ENCODE measurements at places on chromosomes 5 and 9. TPM values are rescaled to one million over a fixed set of nuclear protein-coding genes. Genes with fewer than 3 reads are reported as not detected.

- DNase-seq: no peak
- H3K4me3 ChIP-seq: peak overlapping the region; percentile 47
- peaks cover 41% of the 10 kb centered on the region for H3K4me1 ChIP-seq
- H3K36me3 ChIP-seq: no peaks in the 10 kb centered on the region
- peaks cover 2% of the 10 kb centered on the region for H3K27me3 ChIP-seq
Observed at GRCh38 chr5:88718736-88719135, 164.2 kb downstream of the MEF2C start.

DNA sequence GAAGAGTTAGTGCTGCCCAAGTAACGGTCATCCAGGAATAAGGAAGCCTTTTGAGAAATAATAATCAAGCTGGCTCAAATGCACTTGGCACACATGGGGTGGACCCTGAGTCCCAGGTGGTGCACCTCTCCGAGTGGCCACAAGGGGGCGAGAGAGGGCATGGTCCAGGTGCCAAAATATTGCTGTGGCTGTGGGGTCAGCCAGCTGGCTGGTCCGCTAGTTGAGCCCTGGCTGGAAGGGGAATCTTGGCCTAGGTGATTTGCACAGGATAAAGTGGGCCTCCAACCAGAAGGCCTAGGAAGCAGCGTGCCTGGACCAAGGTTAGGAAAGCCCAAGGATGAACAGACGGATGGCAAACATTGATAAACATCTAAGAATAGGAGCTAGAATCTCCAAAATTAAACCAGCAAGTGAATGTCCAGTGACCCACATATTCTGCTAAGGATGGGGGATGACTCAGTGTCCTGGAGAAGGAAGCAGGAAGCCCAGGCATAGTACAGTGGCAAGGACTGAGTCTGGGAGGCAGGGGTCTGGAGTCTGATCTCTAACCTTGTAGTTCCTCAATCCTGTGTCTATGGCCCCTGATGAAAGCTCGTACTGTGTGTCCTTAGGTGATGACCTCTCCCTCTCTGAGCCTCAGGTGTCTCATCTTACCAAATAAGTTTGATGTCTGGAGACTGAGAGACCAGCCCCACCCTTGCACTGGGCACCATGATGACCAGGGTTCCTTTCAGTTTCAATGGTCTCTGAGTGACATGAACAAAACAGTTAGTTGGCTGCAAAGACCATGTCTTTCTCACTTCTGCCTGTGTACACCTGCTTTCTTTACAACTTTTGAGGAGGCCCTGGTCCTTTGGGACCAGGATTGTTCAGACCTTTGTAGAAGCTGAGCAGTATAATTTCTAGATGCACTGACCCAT lies 19.2 kb upstream of the SHB start:
- H3K27me3 ChIP-seq: peaks cover 3% of the 10 kb centered on the region
- H3K27ac ChIP-seq: no peak overlapping the region
- H3K4me1 ChIP-seq: peaks cover 2% of the 10 kb centered on the region
- peak overlapping the region; percentile 32 for H3K4me3 ChIP-seq
- DNase-seq: peak; percentile 90

DNA sequence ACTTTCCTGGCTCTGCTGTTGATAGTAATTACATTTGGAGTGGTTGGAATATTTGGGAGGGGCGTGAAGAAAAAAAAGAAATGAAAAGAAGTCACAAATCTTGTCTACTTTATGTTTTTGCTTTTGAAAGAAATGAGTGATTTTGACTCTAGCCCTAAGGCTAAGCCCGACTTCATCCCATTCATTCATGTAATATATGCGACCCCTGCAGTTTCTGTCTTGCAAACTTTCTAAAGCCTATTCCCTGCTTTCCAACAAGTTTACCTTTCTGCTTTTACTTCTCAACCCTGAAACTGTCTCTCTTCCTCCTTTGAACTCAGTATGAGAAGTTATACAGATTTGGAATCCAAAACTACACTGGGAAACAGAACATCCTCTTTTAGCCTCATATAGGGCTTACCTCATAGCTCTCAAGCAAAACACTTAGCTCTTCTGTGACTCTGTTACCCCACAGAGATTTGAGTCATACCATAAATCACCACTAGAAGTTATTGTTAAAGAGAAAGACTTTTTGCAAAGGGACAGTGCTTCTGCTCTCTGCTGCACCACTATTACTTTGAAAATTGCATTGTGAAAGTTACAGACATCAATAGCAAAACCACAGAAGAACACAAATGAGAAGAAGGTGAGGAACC lies 1.6 kb downstream of the CFAP95 start:
- H3K27me3 ChIP-seq: no peaks in the 10 kb centered on the region
- H3K4me1 ChIP-seq: no peaks in the 10 kb centered on the region
- H3K36me3 ChIP-seq: no peaks in the 10 kb centered on the region
- no peak for DNase-seq

Gene CDC20B
- 0.34 TPM for total RNA-seq

Gene TCF7
- total RNA-seq: 5.8 TPM

Gene SLC31A2
- 1.6 TPM for total RNA-seq

Gene ATP10B
- not detected for total RNA-seq

DNA sequence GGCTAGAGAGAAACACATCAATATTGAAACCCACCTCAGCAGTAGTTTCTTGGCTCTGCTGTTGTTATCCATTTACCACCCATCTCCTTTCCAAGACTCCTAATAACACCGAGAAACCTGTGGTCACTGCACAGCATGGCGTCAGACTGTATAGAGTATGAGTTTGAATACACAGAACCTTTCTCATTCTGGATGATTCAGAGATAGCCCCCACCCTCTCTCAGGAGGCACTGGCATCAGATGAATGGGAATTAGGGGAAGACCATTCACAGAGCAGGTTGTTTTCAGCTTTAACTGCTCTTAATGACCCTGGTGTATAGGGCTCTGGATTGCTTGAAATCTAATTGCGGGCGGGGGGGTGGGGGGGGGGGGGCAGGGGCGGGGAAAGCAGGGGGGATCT lies 86.7 kb downstream of the GPR21 start:
- no peak overlapping the region for H3K27ac ChIP-seq
- no peak overlapping the region for H3K4me3 ChIP-seq
- DNase-seq: no peak
- H3K4me1 ChIP-seq: peaks cover 8% of the 10 kb centered on the region
- peaks cover 10% of the 10 kb centered on the region for H3K36me3 ChIP-seq

DNA sequence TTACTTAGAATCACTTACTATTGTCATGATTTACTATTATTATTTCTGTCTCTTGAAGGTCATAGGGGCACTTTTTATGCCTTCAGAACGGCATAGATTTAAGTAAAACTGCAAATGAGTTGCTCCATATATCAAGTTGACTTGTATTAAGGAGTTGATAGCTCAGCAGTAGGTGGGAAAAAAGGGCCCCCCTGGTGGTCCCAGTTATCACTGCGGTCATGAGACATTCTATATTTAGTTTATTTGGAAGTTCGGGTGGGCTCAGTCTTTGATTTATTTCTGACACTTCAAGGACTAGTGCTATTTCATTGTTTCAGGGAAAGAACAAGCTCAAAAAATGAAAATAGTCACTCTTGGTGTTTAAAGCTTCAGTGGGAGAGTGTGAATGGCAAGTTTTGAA lies 159.3 kb downstream of the SLC24A2 start:
- no peak overlapping the region for H3K4me3 ChIP-seq
- no peaks in the 10 kb centered on the region for H3K36me3 ChIP-seq

GRCh38 chr5:31585895-31586270 lies 53.0 kb upstream of the PDZD2 start:
- H3K4me3 ChIP-seq: no peak overlapping the region
- H3K27ac ChIP-seq: no peak overlapping the region
- no peaks in the 10 kb centered on the region for H3K36me3 ChIP-seq
- peaks cover 4% of the 10 kb centered on the region for H3K27me3 ChIP-seq
- DNase-seq: no peak

Gene FOXD4L3
- 0.27 TPM for total RNA-seq

Gene TESK1
- 28.7 TPM for total RNA-seq

DNA sequence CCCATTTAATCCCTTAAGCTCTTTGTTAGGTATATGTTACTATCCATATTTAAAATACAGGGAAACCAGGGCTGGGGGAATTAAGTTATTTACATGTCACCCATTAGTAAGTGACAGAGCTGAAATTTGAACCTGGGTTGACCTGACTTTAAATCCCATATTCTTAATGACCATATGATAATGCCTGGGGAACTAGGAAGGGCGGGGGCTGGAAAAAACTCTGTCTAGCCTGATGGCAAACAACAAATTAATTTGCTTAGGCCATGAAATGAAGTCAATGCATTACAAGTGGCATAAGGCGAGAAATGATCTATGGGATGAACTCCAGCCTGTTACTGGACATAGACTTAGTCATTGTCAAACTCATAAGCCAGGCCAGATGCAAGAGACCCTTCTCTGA lies 325.7 kb upstream of the WWC1 start:
- no peak overlapping the region for H3K27ac ChIP-seq
- no peaks in the 10 kb centered on the region for H3K36me3 ChIP-seq
- no peak for DNase-seq
- peaks cover 6% of the 10 kb centered on the region for H3K4me1 ChIP-seq
- no peak overlapping the region for H3K4me3 ChIP-seq

Gene GALNT12
- 2.7 TPM for total RNA-seq

Measured in glutamatergic neuron (in vitro differentiated cells).